Effector memory CD8-positive, alpha-beta T cell (primary cell): ENCODE measurements at places on chromosomes 3 and 15.
A peak's percentile ranks its signal among the peaks of the same experiment; 100 is the strongest.

- peak; percentile 18 for DNase-seq
Observed at GRCh38 chr3:68876112-68876713, 56.1 kb downstream of the TAFA4 start.

GRCh38 chr3:30233913-30234646 lies 372.3 kb upstream of the TGFBR2 start:
- DNase-seq, result no peak

DNA sequence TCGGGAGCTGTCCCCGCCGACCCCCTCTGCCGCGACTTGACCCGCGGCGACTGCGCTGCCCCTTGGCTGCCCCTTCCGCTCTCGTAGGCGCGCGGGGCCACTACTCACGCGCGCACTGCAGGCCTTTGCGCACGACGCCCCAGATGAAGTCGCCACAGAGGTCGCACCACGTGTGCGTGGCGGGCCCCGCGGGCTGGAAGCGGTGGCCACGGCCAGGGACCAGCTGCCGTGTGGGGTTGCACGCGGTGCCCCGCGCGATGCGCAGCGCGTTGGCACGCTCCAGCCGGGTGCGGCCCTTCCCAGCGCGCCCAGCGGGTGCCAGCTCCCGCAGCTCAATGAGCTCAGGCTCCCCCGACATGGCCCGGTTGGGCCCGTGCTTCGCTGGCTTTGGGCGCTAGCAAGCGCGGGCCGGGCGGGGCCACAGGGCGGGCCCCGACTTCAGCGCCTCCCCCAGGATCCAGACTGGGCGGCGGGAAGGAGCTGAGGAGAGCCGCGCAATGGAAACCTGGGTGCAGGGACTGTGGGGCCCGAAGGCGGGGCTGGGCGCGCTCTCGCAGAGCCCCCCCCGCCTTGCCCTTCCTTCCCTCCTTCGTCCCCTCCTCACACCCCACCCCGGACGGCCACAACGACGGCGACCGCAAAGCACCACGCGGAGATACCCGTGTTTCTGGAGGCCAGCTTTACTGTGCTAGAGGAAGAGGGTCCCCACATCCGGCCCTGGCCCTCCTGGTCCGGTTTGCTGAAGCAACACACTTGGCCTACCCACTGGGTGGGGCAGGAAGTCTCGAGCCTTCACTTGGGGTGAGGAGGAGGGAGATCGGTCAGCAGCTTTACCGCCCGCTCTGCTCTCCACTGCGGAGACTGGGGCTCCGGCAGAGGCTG lies at the start of gene RASSF1:
Gene RASSF1, minus strand, starts transcription at position 389 of the 882 bp plus-strand sequence. Its CDS starts 31 bp downstream, at position 358.
- DNase-seq, result peak; percentile 72

GRCh38 chr3:38655708-38656300 lies 6.3 kb upstream of the SCN5A start:
- DNase-seq, result no peak

DNA sequence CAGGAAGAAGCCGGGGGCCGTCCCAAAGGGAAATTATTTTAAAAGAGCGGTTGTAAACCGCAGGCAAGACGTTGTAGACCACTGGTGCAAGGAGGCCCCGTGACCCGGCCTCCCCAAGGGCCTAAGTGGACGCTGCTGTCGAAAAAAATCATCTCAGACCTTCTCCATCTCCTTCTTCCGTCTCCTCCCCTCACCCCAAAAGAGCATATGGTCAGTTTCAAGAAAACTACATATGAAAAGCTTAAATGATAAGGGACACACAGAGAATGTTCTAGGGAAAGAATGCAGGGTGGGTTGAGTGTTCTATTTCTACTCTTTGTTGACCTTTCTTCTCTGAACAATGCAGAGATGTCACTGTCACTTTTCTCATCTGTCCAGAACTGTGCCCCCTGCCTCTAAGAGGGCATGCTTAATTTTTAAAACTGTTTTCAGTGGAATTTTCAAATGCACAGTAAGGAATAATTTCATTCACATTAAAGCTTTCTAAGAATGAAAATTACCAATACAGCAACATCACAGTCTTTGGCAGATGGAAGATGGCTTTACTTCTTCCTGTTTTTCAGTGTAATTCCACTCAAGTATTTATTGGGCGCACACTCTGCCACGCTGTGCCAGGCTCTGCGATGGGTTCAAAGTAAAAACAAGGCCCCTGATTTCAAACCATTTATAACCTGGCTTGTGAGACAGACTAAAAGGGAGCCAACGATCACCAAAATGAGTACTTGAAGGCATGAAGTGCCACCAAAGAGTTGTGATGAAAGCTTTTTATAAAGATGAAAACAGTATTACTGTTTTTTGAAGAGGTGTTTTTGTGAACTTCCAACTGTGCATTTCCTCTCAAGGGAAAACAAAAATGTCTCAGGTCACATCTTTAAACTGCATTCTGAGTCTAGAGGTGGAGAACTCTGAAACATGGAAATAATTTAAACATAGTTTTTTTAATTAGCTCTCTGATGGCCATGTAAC lies 891 bp upstream of the TOP2B start:
- no peak for DNase-seq

DNA sequence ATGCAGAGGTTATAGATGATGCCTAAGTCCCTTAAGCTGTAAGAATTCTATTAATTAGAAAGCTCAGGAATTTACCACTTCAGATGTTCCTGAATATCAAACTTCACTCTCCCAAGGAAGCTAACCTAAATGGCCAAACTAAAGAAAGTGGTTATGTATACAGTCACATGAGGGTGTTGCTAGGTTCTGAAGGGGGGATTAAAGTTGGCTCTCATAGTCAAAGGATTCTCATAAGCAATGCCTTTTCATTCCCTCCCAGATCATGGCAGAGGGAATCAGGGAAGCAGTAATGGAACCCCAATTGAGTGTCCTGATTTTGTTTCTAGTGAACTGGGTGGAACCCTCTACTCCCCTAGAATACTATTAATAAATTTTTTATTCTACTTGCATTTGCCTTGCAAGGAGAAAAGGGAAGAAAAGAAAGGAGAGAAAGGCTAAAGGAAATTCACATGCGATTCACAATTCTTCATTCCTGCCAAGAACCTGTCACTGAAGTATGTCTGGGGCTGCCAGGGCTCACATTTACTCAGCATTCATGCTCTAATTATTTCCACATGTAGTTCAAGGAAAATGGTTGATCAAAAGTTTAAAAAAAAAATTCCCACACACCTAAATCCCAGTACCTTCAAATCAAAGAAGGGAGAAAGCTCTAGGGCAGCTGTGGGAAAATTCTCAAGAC lies 25.1 kb downstream of the FSTL1 start:
- no peak for DNase-seq

GRCh38 chr3:73600293-73600938 lies 24.3 kb downstream of the PDZRN3 start:
- no peak for DNase-seq

DNA sequence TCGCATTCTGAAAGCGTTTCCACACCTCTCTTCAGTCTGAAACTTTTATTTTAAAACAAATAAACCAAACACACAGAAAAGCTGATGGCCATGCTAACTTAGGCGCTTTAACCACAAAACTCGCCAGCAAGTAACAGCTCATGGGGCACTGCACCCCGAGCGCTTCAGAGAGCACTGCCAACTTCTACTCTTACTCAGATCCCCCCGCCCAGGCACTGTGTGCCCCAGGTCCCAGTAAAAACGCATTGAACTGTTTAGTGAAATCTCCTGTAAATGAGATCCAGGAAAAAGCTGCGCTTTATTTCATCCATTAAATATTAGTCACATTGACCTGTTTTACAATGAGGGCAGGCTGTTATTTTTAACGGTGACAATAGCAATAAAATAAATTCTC lies 99.7 kb downstream of the LRIG1 start:
- DNase-seq, result no peak

DNA sequence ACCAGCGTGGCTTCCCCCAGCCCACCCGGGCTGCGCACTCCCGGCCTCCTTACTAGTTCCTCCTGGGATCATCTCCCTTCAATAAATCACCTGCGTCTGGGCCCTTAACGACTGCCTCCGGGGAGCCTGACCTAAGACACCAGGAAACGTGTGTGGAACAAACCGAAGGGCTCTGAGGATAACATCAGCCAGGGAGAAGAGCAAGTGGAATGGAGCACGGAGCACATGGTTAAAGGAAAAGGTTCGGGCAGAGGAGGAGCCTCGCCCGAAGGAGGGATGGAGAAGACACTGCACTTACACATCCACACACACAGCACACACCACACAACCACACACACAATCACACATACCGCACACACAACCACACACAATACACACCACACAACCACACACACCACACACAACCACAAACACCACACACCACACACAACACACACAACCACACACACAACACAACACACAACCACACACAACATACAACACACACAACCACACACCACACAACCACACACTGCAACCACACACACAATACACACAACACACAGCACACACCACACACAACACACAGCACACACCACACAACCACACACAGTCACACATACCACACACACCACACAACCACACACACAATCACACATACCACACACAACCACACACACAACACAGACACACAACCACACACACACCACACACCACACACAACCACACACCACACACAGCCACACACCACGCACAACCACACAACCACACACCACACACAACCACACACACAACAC lies 24.7 kb downstream of the CPN2 start:
- no peak for DNase-seq

GRCh38 chr3:69442771-69443311 lies 57.0 kb upstream of the FRMD4B start:
- DNase-seq, result no peak

- DNase-seq, result no peak
Observed at GRCh38 chr3:130851277-130851676, 42.6 kb upstream of the ATP2C1 start.
